ENCODE measurements at places on chromosomes 5 and 9. TPM values are rescaled to one million over a fixed set of nuclear protein-coding genes. Genes with fewer than 3 reads are reported as not detected.

- DNase-seq: no peak
These were observed 65.8 kb downstream of the DOCK2 start for GRCh38 chr5:169702693-169703481.

Gene WWC1
- 8.5 TPM for total RNA-seq

Gene CCNO
- 0.70 TPM for total RNA-seq

Gene PCDH12
- 67.3 TPM for total RNA-seq

DNA sequence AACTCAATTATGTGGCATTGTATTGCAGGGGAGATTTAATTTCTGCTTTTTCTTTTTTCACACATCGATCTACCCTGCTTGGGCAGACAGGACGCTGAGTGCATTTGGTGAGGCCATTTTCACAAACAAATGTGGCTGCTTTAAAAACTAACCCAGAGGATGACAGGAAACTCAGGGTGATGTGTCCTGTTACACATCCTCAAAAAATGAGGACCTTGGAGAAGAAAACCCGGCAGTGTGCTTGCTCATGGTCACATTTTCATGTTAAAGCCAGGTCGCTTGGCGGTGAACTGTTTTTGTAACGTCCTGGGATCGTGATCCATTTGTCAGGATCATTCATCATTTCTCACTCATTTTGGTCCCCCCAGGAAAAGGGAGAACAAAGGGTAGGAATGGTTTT, 478.3 kb upstream of the ADAMTS16 start:
- no peak for DNase-seq

DNA sequence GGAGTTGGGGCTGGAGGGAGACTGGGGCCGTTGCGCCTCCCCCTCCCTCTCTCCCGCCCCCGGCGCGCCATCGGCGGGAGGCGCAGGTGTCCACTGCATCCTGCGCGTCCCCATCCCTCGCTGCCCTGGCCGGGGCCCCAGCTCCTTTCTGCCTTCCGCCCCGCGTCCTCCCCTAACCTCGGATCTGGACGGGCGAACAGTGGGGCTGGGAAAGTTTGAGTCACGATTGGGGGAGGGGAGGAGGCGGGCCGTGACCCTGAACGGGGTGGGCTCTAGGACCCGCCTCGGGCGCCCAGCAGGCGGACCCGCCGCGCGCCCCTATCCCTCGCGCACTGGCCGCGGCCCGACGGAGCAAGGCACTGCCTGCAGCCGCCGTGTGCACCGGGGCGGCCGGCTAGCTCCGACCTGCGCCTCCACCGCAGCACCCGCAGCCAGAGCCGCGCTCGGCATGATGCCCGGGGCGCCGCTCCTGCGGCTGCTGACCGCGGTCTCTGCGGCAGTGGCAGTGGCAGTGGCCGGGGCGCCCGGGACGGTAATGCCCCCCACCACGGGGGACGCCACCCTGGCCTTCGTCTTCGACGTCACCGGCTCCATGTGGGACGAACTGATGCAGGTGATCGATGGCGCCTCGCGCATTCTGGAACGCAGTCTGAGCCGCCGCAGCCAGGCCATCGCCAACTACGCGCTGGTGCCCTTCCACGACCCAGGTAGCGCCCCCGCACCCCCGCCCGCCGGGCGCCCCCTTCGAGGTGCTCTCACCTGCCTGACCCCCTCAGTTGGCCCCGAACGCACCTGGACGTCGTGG, at the start of gene HMCN2:
Gene HMCN2 (plus strand): TSS at position 330 of the 805 bp plus-strand sequence. CDS start 119 bp downstream, at position 449.
- DNase-seq: no peak

Gene TAF11L5
- total RNA-seq: not detected

DNA sequence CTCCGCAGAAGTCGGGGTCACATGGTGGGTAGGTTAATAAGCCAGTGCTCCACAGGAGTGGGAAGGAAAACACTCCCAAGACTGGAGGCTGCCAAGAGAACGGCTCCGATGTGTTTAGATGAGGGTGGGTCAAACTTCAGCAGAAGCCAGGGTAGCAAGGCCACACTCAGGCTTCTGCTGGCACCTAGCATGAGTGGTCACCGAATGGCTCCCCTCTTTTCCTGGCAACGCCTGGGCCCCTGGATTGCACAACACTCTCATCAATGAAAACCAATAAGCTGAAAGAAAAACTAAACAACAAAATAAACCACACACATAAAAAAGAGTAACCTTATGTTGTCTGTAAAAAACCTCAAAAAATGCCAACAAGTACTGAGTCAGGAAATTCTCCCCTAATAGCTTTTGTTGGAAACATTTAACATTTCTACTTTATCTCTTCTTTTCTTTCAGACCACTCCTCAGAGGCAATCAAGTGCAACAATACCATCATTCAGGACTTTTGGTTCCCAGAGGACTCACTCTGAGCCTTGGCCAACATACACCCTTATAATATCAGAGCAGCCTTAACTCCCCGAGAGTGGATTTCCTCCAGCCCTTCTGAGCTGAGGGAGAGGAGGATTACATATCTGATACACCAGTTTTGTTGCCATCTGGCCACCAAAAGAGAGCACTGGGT, 279.9 kb downstream of the ENC1 start:
- DNase-seq: no peak

- DNase-seq: no peak
These were observed 559.3 kb downstream of the CCDC171 start for GRCh38 chr9:16112116-16112515.

- DNase-seq: no peak
These were observed 41.4 kb upstream of the IL7R start for GRCh38 chr5:35815089-35815936.

Gene EXOC3
- total RNA-seq: 35.6 TPM

DNA sequence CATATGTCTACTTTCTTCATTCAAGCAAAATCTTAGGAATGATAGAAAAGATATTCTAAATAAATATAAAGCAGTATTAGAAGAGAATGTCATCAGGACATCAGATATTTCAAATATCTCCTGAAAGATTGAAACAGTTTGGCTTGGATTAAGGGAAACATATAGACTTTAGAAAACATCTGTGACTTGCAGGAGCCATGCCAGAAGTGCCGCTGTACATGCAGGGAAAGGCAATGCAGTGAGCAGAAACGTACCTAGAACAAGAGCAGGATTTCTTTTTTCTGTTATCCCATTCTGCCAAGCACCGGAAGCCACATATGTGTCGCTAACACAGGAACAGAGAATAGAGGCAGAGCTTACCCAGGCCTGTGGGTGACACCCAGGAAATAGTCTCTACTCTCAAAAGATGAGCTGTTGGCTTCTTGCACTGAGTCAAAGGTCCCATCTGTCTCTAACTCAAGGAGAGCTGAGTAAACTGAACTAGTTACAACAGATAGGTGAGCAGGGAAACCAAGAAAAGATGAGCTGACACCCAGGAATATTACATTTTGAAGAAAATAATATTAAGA, 5.8 kb downstream of the ADAMTS19 start:
- no peak for DNase-seq

DNA sequence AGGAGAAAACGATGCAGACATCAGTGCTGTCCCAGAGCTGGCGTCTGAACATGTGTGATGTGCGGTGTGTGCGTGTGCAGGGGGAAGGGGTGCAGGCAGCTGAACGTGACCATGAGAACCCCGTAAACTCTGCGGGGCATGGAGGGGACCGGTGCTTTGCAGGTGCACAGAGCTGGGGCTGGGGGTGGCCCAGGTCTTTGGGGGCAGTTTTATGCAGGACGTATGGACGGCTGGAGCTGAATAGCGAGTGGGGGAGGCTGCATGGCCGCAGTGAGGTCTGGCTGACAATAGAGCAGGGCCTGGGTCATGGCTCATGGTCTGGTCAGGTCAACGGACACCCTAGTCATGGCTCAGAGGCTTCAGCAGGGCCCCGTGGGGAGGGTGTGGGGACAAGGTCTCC, 3.3 kb upstream of the EXOC3 start:
- no peak for DNase-seq

- DNase-seq: no peak
These were observed 37.8 kb downstream of the RALGPS1 start for GRCh38 chr9:126952205-126952977.

DNA sequence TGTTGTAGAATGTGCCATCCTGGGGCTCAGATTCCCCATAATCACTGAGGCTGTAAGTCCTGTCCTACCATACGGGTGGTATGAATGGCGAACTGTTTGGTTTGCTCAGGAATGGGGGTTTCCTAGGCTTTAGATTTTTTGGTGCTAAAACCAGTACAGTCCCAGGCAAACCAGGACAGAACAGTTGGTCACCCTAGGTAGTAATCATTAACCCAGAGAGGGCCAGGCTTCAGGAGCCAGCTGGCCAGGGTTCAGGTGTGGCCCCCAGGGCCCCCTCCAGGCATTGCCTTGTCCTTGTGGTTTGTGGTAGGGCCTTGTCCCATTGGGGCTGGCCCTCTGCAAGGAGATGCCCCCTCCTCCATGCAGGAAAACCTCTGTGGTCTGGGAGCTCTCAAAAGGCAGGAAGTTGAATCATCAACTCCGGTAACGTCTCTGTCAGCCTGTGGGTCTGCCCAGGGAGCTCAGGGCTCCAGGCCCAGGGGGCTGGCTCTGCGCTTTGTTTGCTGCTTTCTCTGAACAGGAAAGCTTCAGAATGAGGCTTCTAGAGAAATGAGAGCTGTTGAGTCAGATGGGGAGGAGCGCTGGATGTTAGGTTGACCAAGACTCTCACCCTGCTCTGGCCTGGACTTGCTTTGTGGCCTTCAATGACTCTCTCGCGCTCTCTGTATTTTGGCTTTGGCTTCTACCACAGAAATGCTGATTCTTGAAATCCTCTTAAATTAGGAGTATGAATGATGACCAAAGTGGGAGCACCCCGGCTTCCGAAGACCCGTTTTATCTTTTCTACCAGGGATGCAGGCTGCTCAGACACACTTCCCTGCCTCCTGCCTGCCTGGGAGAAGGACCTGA, 22.2 kb upstream of the JADE2 start:
- DNase-seq: peak; percentile 92

DNA sequence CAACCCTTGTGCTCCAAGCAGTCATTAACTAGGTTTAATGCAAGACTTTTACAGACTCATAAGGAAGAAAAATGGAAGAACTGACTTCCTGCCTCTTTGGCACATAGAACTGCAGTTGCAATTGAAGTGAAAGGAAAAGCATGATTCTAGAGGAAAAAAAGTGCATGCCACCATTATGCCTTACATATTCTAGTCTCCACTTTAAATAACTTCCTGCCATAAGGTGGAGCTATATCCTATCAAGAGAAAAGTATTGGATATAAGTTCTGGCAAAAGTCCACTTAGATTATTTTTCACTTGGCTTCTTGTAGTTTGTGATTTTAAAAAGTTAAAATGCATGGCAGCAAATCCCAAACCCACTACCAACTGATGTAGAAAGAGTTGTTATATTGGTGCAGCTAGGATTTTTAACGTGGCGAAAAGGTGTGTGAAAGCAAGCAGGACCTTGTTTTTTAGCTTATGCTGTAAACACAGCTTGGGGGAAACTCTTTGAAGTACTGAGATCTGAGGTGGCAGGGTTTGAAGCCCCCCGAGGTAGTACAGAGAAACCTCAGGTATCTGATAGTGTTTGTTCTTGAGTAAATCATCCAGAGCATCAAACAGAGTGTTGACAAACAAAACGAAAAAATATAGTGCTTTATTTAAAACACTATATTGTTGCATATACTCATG, 117.9 kb downstream of the ANXA1 start:
- DNase-seq: no peak

DNA sequence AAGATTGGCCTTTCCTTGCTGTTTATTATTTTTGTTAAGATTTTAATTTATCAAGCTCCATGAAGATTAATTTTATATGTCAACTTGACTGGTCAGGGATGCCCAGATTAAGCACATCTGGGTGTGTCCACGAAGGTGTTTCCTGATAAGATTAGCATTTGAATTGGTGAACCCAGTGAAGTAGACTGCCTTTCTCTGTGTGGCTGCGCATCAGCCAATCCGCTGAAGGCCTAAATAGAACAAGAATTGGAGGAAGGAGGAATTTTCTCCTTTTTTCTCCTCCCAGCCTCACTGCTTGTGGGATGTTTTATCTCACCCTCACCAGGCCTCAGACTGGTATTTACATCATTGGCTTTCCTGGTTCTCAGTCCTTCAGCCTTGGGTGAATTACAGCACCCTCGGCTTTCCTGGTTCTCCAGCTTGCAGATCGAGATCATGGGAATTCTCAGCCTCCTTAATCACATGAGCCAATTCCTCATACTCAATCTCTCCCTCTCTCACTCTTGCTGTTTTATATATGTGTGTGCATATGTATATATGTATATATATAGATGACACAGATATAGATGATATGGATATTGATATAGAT, 135.4 kb upstream of the SPEF2 start:
- DNase-seq: no peak

Gene SLC6A3
- total RNA-seq: not detected

GRCh38 chr9:95493402-95493801, 23.4 kb downstream of the PTCH1 start:
- no peak for DNase-seq

GRCh38 chr5:120457839-120458507, 6.1 kb upstream of the PRR16 start:
- no peak for DNase-seq

GRCh38 chr5:125450771-125451170, 704.3 kb upstream of the ZNF608 start:
- no peak for DNase-seq

GRCh38 chr5:148145916-148146315, 22.4 kb upstream of the SPINK14 start:
- peak; percentile 78 for DNase-seq

Measured in glomerular endothelial cell (primary cell).